ENCODE measurements at places on chromosomes 2 and 18. TPM values are rescaled to one million over a fixed set of nuclear protein-coding genes. Genes with fewer than 3 reads are reported as not detected.

GRCh38 chr2:210004881-210005280 lies 2.4 kb downstream of the RPE start:
- DNase-seq: no peak

FAHD2A gene
- 25.7 TPM for polyA plus RNA-seq

KANSL3 gene
- polyA plus RNA-seq: 15.9 TPM

MOGAT1 gene
- polyA plus RNA-seq: not detected

DNA sequence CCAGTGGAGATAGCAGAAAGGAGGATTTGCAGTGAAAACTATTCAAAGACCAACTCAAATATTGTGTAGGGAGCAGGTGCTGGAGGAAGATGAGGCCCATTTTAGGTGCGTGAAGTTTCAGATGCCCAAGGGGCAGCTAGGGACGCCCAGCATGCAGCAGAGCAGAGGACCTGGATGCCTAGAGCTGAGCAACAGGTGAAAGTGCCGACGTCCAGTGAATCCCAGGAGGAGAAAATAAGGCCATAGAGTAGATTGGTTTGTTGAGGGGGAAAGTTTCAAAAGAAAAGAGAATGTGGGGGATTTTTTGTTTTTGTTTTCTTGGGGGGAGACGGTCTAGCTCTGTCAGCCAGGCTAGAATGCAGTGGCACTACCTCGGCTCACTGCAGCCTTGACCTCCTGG lies 53.1 kb downstream of the OSBPL1A start:
- no peak for DNase-seq

CAPN13 gene
- not detected for polyA plus RNA-seq

- peak; percentile 67 for DNase-seq
Observed at GRCh38 chr2:17387591-17387990, 130.6 kb downstream of the RAD51AP2 start.

- DNase-seq: peak; percentile 41
Observed at GRCh38 chr2:143936848-143937722, 582.8 kb downstream of the ZEB2 start.
